ENCODE measurements at places on chromosomes 5 and 9.

GRCh38 chr5:163342306-163342705 is 95.1 kb upstream of the CCNG1 start:
- DNase-seq: no peak

GRCh38 chr5:143019157-143019556 is 249.0 kb downstream of the ARHGAP26 start:
- no peak for DNase-seq

DNA sequence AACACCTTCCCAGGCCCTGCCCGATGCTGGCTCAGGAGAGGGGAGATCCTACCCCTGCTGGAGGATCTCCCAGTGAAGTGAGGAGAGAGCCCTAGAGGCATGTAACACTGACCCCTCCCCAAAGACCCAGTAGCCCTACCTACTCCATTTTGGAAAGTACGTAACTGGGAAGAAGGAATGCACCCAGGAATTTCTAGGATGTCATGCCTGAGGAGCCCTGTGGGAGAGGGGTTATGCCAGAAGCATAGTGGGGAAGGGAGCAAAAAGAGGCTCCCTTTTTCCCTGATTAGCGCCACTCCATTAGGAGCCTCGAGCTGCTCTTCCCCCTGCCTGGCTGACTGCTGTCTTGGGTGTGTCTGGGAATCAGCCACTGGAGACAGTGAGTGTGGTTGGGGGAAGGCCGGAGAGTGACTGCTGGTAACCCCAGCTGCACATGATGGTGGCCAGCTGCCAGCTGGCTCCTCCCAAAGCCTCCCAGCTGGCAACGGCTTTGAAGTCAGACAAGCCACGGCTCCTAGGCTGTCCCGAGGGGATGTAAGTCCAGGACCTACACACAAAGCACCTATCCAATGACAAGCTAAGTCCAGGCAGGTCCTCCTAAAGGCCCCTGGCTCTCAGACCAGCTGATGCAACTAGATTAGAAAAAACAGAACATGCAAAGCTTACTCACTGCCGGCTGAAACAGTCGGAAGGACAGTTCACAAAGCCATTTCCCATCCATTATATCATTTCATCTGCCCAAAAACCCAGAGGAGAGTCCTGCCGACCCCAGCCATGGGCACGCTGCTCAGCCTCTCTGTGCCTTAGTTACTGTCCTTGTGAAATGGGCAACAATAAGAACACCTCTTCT is 136.5 kb upstream of the ABCA1 start:
- DNase-seq: no peak

GRCh38 chr5:1244976-1245375 is 19.8 kb downstream of the SLC6A18 start:
- DNase-seq: no peak

GRCh38 chr9:131279863-131280570 is 3.7 kb upstream of the FAM78A start:
- DNase-seq: no peak

DNA sequence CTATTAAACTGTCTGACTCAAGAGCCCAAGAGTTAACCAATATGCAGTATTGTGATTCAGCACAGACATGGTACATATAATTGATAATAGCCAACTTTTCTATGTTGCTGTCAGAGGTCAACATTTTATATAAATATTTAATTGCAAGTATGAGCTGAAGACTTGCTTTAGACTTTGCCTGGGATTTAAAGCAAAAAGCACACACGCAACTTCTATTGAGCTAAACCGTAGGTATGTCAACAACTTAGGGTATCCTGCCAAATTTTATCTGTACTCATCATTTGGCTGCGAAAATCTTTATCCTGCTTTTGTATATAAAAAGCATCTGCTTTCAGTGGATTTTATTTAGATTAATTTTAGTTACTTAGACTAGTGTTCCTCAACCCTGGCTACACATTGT is 27.4 kb downstream of the UHRF2 start:
- no peak for DNase-seq

DNA sequence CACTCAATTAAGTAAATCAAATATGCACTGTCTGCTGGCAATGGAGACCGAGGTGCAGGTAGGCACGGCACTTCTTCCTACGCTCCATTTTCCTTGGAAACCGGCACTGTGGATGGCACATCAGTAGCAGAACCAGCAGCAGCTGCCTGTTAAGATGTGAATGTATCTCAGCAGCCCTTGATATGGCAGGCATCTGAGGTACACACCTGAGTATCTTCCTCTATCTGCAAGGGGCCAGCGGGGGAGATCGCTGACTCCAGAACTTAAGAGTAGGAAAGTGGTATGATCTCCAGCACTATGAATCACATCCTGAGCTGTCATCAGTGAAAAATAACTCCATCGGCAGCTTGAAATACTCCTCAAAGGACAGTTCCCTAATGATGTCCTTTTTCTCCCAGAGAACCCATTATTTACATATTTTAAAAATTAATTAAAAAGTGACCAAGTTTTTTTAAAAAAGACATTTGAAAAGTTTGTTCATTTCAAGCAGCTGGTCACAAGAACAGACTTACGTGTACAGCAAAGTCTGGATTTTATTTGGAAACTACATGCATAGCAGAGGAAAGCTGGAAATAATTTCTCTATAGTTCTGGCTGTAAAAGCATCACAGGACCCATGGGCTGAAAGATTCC is 97.1 kb downstream of the ADAMTS12 start:
- DNase-seq: no peak

DNA sequence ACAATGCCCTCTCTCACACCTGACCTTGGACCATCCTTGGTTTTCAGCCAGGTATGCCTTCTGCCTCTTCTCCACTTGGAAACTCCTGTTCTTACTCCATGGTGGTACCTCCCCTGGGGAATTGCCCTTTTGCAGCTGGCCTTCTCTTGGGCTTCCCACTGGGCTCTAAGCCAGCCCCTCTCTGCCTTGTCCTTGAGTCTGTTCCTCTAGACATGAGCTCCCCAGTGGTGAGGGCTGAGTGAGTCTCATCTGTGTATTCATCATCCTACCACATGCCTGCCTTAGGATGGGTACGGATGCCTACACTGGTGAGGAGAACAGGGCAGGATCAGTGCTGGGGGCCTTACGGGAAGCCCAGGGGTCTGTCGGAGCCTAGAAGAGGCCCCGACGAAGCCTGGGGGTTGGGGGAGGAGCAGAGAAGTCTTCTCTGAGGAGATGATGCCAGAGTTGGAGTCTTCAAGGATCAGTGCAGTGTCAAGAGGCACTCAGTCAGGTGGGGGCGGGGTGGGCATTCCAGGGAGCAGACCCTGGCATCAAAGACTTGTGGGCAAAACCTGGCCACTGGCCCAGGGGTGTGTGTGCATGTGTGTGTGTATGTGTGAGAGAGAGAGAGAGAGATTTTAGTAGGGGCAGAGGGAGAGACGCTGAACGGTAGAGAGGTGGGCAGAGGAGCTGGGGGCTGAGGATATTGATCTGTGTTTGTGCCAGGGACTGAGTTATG is 5.2 kb upstream of the CRB2 start:
- no peak for DNase-seq

DNA sequence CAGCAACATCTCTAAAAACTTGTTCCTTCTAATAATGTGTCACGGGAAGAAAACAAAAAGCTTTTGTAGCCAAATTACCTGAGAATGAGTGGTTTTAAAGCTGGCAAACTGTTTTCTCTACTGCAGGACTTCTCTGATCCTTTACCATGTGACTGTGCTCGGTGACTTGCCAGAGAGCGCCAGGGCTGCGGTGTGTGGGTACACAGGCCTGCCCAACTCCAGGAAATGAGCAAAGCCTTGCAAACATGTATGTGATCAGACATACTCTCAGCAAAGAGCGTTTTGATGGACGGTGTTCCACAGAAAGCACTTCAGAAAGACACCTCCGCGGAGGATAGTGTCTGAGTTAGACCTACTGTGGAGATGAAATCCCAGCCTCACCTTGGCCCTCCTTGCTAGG is 157.3 kb downstream of the SPOCK1 start:
- no peak for DNase-seq

- DNase-seq: no peak
These were observed 10.2 kb upstream of the CEP72 start for GRCh38 chr5:601771-602465.

GRCh38 chr9:792331-793260 is 48.9 kb upstream of the DMRT1 start:
- DNase-seq: no peak

GRCh38 chr9:95764533-95765319 is 110.8 kb upstream of the ERCC6L2 start:
- no peak for DNase-seq

GRCh38 chr5:179211631-179212030 is 133.6 kb downstream of the ADAMTS2 start:
- DNase-seq: no peak

- DNase-seq: peak; percentile 5
These were observed 72.3 kb downstream of the SLCO4C1 start for GRCh38 chr5:102223542-102224477.

DNA sequence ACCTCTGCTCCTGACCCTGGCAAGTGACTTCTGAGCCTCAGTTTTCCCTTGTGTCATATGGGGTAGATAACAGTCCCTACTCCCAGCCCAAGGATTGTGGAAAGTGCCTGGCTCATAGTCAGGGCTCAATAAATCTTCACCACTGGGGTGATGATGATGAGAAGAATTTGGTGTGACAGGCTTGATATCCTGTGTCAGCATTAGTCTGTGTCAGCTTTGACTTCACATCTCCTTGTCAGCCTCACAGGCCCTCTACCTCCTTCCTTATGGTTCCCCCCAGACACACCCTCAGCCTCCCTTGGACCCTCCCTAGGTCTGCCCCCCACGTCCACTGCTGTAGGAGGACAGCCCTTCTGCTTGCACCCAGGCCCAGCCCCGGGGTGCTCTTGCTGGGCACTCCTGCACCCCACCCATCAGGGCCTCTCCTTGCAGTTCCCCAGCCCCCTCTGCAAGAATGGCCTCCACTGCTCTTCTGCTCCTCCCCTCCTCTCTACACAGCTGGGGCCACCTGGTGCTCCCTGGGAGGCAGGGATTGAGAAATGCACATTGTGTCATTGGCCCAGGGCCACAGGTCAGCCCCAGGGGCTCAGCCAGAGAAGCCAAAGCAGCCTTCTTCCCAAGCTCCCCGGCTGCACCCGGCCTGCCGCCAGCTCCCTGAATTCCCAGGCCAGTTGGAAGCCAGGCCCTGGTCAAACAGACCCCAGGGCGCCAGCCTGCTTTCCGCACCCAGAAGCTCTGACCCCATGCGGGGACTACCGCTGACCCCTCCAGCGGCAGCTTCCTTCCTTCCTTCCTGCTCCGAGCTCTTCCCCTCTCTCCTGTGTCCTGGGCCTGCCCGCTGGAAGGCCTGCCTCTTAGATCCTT is 7.7 kb downstream of the FGFR4 start:
- DNase-seq: no peak

DNA sequence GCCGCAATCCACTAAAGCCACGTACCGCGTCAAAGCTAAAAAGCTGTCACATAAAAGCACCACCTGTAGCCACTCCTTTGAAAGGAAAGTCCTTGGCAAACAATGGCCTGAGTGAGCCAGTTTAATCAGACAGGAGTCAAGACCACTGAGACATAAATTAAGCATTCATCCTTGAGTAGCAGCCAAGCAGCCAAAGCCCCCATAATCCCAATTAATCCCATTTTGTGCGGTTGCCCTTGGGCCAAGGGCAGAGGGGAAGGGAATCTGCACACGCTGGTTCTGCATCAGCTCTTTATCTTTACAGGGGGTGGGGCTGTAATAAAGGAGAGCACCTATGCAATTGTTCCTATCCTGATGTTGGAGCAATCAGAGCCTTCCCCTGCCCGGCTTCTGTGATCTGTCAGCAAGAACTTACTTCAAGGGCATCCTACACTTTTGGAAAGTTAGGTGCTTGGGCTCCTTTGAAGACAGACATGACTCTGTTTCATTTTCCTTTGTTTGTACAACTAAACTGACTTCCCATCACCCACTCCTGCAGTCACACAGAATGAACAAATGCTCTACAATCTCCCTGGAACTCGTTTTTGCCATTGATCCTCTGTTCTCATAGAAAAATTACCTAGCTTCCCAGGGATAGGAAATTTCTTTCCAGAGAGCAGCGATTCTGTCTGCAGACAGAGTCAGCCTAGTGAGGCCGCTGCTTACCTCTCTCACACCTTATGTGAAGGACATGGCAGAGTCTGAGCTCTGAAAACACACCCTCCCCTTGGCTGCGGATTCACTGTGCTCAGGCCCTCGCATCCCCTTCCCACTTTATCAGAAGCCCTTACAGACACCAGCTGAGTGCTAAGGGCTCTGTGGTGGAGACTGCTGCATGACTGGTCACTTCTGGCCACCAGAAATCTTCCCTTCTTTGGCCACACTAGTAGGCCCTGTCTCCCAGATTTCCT is 116.2 kb upstream of the TBCA start:
- no peak for DNase-seq

DNA sequence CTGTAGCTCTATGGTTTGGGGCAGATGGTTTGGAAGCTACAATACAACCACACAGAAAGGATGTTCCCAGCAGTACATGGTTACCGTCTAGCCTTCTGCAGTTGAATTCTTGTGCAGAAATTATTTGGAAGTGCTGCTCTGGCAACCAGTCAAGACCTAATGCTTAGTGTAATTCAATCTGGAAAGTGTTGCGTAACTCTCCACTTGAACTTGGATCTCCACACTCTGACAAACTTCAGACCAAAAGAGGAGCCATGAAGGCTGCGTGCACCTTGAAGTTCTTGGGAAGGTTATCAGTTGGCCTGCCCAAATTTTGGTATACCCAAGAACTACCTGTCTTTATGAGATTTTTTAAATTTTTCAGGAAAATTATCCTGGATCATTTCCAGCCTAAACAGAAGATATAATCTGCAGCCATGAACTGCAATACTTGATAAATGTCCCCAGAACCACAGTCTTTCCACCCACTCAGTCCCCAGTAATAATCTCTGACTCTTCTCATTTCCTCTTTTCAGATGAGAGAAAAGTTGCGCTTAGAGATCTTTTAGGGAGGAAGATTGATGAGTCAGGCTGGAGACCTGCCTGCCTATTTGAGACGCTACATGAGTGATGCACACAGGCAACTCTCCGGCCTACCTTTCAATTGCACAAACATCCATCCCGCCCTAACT is 159.9 kb downstream of the FANCC start:
- no peak for DNase-seq

DNA sequence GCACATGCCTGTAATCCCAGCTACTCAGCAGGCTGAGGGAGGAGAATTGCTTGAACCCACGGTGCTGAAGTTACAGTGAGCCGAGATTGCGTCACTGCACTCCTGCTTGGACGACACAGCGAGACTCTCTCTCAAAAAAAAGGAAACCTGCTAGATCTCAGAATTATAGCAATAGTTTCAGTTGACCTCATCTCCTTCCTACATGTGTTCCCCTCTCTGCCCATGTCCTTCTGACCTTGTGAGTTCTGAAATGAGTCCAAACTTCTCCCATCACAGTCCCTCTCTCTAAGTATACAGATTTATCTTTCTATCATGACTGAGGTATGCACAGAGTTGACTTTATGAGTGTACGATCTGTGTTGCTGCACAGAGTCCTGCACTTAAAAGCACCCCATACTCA is 44.6 kb upstream of the SHOC1 start:
- no peak for DNase-seq

GRCh38 chr5:16616536-16617273 is at the start of gene RETREG1:
Gene RETREG1, minus strand, starts transcription at chr5:16616997. Its CDS starts 26 bp downstream, at chr5:16616971.
- DNase-seq: peak; percentile 90
